Activated naive CD4-positive, alpha-beta T cell (primary cell): ENCODE measurements at places on chromosomes 16 and 17.

DNA sequence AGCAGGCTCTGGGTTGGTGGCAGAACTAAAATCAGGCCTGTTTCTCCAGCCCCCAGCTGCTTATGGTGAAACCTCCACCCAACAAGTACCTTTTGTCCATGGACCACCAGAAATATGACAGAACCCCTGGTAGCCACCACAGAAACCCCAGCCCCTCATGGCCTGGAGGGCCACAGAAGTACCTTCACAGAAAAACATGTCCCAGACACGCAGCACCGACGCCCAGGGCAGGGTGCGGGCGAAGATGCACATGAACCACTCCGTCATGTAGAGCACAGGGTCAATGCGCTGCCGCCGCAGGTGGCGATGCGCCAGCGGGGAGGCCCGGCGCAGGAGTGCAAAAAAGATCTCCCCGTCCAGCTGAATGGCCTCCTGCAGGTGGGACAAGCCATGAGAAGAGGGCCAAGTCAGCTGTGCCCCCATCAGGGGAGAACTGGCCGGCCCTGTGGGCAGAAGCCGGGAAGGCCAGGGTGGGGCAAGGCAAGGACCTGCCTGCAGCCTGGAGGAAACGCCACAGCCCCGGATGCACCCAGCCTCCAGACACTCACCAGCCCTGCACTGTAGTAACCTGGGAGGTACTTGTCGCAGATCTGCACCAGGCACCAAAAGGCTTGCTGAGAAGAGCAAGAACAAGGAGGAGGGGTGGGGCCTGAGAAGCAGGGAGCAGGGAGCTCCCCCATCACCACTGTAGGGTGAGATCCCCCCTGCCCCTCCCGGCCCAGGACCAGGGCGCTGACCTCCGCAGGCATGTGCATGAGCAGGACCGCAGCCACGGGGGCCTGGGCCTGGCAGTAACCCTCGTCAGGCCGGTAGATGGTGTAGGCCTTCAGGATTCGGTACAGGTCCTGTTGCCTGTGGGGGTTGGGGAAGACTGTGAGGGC, 4.1 kb upstream of the CD2BP2 start:
- DNase-seq: no peak

DNA sequence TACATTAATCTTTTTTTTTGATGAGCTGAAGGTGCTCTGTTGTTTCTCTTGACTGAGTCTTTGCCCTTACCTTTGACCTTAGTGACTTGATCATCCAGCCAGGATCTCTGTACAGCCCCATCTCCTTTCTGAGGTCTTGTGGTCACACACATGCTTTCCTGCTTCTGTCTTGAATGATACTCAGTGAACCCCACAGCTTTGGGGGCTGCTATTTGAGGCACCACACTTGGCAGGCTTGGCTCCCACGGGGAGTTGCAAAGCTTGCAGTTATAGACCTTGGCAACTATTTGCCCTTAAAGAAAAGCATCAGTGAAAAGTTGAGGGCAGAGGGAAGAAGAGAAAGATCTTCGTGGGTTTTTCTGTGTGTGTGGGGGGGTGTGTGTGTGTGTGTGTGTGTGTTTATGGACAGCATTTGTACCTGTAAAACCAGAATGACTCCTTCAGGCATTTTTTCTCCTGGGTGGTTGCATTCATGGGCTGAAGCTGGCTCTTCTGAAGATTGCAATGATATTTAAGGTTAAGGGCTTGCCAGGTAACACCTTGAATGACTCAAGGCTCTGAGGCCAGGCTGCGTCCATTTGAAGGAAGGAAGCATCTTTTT, 101.6 kb downstream of the MSI2 start:
- no peak for DNase-seq

DNA sequence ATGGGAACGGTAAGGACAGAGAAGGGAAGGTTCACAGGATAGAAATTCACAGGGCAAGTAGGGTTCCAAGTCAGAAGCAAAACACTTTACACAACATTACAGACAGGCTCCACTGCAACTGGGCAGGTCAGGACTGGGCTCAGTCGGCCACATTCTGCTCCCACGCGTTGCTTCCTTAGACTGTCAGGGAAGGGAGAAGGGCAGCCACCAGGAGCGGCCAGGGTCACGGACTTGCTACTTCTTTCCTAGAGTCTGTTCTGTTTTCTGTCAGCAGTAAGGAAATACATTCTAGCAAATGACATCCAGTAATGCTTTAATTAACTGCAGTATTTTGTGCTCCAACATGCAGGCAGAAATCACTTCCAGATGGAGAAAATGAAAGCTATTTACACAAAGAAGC, 160.3 kb upstream of the RPH3AL start:
- DNase-seq: no peak

GRCh38 chr16:66440970-66441369, 13.9 kb downstream of the BEAN1 start:
- no peak for DNase-seq

- DNase-seq: no peak
Observed at GRCh38 chr17:10956821-10957220, 118.9 kb upstream of the PIRT start.

- no peak for DNase-seq
Observed at GRCh38 chr16:85137323-85138072, 25.2 kb upstream of the CIBAR2 start.

GRCh38 chr17:19494961-19495806, 38.5 kb upstream of the SLC47A1 start:
- no peak for DNase-seq

- DNase-seq: no peak
Observed at GRCh38 chr16:17590711-17591654, 120.2 kb upstream of the XYLT1 start.

DNA sequence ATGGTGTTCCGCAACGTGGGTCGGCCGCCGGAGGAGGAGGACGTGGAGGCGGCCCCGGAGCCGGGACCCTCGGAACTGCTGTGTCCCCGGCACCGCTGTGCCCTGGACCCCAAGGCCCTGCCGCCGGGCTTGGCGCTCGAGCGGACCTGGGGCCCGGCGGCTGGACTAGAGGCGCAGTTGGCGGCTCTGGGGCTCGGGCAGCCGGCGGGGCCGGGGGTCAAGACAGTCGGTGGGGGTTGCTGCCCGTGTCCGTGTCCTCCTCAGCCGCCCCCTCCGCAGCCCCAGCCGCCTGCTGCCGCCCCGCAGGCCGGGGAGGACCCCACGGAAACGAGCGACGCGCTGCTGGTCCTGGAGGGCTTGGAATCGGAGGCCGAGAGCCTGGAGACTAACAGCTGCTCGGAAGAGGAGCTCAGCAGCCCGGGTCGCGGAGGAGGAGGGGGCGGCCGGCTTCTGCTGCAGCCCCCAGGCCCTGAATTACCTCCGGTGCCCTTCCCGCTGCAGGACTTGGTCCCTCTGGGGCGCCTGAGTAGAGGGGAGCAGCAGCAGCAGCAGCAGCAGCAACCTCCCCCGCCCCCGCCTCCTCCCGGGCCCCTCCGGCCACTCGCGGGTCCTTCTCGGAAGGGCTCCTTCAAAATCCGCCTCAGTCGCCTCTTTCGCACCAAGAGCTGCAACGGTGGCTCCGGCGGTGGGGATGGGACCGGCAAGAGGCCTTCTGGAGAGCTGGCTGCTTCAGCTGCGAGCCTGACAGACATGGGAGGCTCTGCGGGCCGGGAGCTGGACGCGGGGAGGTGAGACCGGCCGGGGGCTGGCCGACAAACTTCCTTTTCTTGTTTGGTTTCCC, 821 bp downstream of the SOCS7 start:
- DNase-seq: no peak

- DNase-seq: no peak
Observed at GRCh38 chr16:31502981-31503380, 5.2 kb downstream of the RUSF1 start.

GRCh38 chr17:28159924-28160323, 117.4 kb downstream of the NLK start:
- no peak for DNase-seq

- DNase-seq: no peak
Observed at GRCh38 chr17:71413935-71414334, 706.9 kb upstream of the SOX9 start.

DNA sequence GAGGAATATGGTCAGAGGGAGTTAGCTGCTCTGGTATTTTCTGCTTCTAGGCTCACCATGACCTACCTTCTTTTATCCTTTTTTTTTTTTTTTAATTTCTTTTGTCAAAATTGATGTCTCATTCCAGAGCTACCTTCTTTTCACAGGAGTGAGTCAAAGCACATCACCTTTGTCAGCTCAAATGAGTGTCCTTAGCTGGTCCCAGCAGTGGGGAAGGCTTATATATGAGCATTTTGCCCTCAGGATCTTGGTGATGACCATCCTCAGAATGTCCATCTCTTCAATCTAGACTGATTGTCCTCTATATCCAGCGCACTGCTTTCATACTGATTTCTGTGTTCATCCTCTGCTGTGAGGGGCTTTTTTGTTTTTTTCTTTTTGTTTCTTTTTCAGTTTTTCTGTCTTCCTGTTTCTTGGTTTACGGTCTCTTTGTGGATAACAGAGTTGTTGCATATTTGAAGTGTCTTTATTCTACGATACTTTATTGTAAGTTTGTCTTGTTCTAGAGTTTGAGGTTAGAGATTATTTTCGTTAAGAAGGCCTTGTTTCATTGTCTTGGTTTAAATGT, 24.9 kb downstream of the CBFB start:
- no peak for DNase-seq

DNA sequence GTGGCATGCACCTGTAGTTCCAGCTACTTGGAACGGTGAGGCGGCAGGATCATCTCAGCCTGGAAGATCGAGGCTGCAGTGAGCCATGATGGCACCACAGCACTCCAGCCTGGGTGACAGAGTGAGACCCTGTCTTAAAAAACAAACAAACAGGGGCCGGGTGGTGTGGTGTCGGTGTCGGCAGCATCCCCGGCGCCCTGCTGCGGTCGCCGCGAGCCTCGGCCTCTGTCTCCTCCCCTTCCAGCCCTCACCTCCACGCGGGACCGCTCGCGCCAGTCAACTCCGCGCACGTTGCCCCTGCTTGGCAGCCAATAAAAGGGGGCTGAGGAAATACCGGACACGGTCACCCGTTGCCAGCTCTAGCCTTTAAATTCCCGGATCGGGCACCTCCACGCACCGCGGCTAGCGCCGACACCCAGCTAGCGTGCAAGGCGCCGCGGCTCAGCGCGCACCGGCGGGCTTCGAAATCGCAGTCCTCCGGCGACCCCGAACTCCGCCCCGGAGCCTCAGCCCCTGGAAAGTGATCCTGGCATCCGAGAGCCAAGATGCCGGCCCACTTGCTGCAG, 204.7 kb downstream of the CDRT15L2 start:
- DNase-seq: no peak

DNA sequence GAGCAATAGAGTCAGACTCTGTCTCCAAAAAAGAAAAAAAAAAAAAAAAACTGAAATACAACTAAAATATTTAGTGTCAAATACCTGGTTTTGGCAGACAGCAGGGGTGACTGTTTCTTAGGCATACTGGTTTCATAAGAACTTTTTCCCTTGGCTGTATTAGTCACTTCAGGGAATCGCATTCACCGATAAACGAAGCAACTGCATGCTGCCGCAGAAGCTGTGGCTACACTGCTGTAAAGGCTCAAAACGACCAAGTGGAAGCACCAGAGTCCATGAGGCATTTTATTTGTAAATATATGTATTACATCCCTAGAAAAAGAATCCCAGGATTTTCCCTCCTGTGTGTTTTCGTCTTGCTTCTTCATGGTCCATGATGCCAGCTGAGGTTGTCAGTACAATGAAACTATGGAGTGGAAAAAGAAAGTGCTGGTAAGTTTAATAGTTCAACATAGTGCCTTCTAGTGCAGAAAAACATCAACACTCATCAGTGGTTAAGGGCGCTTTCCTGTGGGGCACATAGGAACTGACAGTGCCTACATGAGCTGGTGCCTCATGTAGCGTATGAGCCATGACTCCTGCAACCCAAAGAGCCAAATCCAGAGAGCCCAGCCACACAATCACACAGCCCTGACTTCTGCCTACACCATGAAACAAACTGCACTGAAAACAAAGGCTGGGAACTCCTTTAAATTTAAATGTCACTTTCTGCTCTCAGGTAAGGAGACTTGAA, 7.3 kb downstream of the RPS15A start:
- no peak for DNase-seq

- no peak for DNase-seq
Observed at GRCh38 chr16:13935408-13935807, 15.5 kb downstream of the ERCC4 start.

DNA sequence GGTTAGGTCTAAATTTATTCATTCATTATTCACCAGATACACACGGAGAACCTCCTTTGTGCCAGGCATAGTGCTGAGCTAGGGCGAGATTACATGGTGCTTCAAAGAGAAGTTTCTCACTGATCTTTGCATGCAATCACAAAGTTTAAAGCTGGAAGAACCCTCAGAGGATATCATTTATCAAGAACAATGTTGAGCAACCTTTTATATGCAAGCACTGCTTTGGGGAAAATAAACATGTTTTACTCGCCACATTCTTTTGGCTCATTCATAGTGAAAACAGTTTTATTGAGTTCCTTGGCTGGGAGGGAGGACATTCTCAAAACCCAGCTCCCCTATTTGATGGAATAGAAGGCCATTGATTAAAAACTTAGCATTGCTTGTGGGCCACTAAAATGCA, 49.8 kb upstream of the XYLT1 start:
- no peak for DNase-seq

- no peak for DNase-seq
Observed at GRCh38 chr17:50659179-50659578, 24.5 kb downstream of the ABCC3 start.

GRCh38 chr16:57837305-57838125, 35.2 kb upstream of the KIFC3 start:
- DNase-seq: no peak

DNA sequence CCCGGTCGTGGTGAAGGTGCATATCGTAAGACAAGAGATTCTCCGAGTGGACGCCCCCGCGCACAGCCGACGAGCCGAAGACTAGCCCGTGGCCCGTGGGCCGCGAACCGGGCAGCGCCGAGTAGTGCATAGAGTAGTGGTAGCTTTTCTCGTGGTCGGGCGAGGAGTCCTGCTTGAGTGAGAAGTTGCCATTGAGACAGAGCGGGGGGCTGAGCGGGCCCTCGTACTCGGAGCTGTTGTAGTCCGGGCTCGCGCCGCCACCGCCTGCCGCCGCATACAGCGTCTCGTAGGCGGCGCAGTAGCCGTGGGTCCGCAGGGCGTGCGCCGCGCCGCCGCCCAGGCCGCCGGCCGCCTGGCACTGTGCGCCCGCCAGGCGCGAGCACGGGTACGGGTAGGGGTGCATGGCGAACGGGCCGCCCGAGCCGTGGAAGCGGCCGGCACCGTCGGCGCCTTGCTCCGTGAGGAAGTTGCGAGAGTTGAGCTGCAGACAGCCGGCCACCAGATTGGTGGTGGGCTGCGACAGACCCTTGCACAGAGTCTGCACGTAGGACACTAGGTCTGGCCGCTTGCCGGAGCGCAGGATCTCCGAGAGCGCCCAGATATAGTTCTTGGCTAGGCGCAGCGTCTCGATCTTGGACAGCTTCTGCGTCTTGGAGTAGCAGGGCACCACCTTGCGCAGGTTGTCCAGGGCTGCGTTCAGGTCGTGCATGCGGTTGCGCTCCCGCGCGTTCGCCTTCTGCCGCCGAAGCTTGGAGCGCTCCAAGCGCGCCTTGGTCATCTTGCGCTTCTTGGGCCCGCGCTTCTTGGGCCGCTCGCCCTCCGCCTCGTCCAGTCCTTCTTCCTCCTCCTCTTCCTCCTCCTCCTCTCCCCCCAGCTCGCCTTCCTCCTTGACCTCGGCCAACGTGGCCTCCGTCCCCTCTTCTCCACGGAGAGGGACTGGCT, 2.0 kb downstream of the NEUROD2 start:
- no peak for DNase-seq
